ENCODE measurements at places on chromosomes 5 and 9.
A peak's percentile ranks its signal among the peaks of the same experiment; 100 is the strongest.

DNA sequence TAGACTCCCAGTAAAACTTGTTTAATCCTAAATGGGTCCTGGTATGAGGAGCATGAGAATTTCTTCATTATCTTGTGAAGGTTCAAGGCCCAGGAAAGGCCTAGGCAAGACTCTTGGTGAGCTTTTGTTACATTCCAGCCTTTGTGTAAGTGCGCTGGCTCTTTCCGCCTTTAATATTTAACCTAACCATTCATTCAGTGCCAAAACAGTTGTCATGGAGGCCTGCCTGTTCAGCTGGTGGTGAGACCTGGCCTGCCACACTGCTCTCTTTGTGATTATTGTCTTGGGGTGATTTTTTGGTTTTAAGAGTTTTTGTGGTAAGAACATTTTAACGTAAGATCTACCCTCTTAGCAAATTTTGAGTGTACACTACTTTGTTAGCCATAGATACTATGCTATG lies 127.5 kb upstream of the WWC1 start:
- no peak for ATAC-seq

- ATAC-seq: no peak
Measured at GRCh38 chr9:116070256-116070914, 83.2 kb upstream of the PAPPA start.

GRCh38 chr9:112396416-112396815 lies 16.5 kb downstream of the HSDL2 start:
- ATAC-seq: no peak

GRCh38 chr9:86589273-86589672 lies 235.1 kb upstream of the TUT7 start:
- no peak for ATAC-seq

- peak; percentile 42 for ATAC-seq
Measured at GRCh38 chr9:87798261-87798833, 72.4 kb downstream of the CTSL start.

DNA sequence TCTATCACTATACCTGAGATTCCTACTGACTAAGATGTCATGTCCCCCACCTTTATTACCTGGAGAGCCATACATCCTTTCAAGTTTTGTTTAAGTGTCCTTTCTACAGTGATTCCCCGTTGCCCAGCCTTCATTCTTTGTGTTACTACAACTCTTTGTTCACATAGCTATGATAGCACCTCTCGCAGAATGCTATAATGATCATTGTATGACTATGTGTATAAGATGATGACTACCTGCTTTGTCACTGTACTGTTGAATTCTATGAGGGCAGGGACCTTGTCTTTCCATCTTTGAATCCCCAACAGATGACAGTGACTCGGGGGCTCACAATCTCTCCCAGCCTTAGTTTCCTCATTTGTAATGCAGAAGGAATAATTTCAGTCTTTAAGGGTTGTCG lies 361.2 kb downstream of the NPR3 start:
- no peak for ATAC-seq

DNA sequence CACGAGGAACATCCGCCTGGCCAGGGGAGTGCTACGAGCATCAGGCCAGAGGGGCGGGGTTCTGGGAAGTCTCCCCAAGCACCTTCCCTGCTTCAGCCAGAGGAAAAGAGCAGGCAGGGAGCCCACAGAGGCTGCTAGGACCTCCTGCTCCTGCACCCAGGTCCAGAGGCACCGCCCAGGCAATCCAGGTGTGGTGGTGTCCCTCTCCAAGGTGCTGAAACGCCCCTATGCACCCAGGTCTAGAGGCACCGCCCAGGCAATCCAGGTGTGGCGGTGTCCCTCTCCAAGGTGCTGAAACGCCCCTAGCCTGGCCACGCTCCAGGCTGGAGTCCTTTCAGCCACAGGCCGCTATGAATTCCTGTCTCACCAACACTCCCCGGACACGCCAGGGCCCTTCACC lies 10.7 kb upstream of the UBAC1 start:
- peak; percentile 35 for ATAC-seq

GRCh38 chr9:9612755-9613154 lies 1000.0 kb downstream of the PTPRD start:
- ATAC-seq: no peak

GRCh38 chr9:81879501-81879916 lies 48.7 kb upstream of the SPATA31D4 start:
- no peak for ATAC-seq

GRCh38 chr5:10145923-10146401 lies 103.7 kb downstream of the ATPSCKMT start:
- no peak for ATAC-seq

GRCh38 chr9:2269778-2270177 lies 254.6 kb downstream of the SMARCA2 start:
- no peak for ATAC-seq

GRCh38 chr5:45189481-45189880 lies 380.7 kb downstream of the MRPS30 start:
- no peak for ATAC-seq

DNA sequence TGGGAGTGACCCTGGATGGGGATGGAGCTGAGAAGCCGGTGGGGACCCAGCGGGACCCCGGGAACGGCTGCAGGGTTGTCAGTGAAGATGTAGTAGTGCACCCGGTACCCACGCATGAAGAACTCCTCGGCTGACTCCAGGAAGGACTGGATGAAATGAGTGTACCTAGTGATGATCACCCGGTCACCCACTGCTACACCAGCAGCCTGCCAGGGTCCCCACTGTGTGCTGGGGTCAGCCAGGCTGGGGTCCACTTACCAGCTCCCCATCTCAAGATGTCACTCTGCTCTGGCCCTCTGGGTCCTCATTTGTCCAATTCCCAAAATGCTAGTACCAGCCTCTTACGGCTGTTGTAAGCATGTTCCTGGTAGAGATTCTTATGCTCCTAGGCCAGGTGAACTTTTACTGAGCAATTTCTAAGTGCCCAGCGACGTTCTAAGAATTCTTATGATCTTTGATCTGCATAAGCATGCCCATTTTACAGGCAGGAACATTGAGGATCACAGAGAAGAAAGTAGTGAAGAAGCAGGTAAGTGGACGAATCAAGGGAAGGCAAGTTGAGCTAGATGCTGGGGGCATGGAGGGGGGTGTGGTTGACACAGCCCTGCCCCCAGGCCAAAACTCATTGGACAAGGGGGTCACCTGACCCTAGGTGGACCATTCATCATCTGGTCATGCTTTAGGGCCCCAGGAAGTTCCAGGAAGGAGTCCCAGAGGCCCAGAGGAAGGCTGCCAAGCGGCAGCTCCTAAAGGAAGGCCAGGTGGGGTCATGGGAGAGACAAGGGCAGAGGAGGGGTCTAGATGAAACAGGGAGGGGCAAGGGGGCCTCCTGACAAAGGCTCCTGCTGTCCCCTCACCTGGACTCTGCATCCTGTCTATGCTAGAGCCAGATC lies 9.4 kb downstream of the GBGT1 start:
- ATAC-seq: no peak

DNA sequence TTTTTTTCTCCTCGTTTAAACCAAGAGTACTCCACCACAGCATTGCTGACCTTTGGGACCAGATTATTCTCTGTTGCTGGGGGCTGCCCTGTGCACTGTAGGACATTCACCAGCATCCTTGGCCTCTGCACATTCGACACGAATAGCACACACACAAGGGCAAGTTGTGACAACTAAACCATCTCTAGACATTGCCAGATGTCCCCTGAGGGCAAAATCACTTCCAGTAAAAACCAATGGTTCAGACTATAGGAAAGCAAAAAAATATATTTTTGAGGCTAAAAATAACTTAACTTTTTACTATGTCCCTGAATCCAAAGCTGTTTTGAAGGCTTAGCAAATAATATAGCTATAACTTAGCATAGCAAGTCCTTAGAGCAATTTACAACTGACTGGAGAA lies 65.9 kb downstream of the SEMA5A start:
- no peak for ATAC-seq

DNA sequence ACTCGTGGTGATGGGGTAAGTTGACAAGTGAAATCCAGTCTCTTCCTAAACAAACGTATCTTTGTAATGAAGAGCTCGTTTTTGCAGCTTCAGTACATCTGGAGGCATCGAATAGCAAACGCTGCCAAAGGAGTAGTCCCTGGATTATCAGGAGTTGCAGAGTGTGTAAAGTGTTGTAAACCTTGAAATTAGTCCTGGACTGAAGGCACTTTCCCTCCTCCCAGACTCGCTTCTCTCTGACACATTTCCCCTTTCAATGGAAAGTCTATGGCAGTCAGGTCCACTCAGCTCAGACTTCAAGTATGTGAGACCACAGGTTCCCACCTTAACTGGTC lies 1.5 kb upstream of the PBX3 start:
- no peak for ATAC-seq

DNA sequence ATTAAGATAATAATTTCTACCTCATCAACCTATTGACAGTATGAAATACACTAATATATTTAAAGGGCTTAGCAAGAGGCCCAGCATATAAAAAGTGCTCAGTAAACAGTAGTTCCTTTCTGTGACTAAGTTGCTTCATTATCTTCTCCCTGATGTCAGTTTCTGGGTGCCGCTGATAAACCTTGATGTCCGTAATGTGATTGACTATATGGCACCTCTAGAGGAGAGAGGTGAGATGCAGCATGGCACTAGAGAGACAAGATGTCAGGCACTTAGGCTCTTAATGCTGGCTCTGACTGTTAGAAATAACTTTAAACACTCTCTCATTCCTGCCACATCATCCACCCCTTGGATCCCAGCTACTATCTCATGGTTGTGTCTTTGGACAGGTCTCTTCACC lies 455.9 kb upstream of the KLF4 start:
- no peak for ATAC-seq

Measured in activated T-helper 17 cell treated with anti-CD3 and anti-CD28 coated beads, Interleukin-2, amount 50 U/mL, for 72 hours (primary cell).